ENCODE measurements at places on chromosomes 4 and X.

DNA sequence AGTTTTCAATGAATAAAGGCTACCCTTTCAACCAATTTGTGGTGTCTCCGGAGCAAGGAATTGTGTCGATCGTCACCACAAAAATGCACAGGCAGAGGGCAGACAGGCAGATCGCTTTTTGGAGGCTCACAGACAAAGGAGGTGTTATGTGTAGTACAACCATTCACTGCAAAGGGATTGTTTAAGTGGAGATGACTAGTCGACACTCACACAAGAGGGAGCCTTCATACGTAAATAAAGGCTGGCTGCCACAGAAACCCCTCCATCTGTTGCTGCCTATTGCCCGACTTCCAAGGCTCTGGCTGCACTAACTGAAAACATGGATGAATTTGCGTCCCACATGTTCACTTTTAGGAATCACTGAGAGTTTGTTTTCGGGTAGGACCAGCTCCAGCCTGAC, 281.1 kb downstream of the NKX6-1 start:
- DNase-seq = no peak

- DNase-seq = no peak
Observed at GRCh38 chr4:54005475-54005874, 58.9 kb downstream of the CHIC2 start.

DNA sequence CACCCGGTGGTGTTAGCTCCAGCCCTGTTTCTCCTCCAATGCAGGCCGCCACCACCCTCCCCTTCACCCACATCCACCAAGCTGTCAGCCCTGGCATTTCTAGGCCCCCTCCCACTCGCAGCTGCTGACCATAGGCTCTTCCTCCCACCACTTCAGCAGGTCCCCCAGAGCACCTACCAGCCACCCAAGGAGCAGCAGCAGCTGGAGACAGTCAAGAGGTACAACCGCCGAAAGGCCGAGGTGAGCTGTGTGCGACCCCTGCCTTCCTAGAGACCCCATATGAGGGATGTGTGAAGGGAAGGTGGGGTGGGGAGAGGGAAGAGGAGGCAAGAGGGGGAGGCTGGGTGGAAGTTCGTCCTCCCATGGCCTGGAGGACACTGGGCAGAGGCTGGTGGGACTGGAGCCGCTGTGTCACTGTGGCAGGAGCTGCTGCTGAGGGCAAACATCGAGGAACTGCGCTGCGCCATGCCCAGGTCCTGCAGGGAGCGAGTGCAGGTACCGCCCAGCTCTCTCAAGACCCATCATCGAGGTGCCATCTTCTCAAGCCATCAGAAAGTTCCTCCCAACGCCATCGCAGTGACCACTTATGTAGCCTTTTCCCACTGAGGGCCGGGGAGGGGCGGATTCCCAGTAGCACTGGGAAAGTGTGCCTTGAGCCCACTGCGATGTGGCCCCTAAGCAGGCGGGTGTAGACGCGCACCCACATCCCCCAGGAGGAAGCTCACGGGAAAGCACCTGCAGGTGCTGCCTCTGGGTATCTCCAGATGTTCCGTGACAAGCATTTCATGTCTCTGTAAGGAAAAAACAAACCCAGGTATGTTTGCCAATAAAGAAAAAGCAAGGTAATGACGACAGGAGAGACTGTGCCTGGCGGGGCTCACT, 19.2 kb upstream of the RNF4 start:
- DNase-seq = no peak

GRCh38 chr4:68883870-68884269, 67.7 kb downstream of the UGT2A3 start:
- no peak for DNase-seq

DNA sequence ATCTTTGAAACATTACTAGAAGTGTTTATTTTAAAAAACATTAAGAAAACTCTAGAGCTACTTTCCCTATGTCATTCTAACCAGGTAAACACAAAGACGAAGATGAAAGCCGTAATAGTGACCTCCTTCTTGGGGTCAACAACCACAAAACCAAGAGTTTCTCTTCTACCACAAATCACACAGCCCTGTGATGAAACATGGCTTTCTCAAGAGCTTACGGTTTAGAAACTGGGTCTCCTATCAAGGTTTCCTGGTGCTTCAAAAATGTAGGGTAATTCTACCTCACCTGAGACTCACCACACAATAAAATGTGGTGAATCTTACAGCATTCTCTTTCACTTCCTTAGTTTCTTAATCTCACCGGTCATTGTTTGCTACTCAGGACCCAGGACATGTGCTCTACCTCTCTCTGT, 50.9 kb downstream of the CORIN start:
- DNase-seq = no peak

DNA sequence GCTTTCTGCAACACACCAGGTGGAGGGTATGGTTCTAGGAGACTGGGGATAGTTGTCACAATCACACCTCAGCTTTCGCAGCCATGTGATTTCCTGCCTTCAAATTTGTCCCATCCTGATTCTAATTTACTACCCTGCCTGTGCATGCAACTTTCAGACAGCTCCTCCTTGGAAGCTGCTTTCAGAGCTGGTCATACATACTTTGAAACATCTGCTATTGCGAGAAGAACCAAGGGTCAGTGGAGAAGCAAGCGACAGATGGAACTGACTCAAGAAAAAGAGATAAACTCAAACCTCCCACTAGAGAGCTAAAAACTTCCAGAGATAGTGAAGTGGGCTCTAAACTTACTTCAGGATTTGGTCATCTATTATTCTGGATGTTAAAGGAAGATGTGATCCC, 381.7 kb upstream of the FGF13 start:
- no peak for DNase-seq

DNA sequence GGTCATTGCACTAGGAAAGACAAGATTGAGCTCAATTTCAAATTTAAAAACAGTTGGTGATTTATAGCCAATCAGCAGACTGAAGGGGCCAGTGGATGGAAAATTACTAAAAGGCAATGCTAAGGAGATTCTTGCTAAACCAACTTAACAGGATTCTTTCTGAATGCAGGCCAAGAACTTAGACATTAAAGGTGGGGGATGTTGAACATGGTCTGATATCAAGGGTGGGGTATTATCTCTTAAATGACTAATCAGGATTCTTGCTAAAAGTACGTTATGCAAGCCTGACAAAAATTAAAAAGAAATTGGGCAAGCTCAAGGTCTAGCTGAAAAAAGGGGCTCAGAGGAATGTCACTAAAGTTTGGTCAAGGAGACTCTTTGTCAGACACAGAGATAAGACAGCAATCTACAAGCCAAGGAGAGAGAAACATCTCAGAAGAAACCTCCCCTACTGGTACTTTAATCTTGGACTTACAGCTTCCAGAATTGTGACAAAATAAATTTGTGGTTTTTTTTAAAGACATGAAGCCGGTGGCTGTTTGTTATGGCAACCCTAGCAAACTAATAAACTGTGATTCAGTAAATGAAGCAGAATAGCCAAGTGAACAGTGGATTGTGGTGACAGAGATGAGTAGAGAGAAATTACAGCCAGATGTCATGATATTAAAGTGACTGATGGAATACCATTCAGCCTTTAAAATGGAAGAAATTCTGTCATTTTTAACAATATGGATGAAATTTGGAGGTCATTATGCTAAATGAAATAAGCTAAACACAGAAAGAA, 120.3 kb upstream of the KLHL4 start:
- DNase-seq = no peak

GRCh38 chr4:73066445-73066844, 3.1 kb downstream of the COX18 start:
- DNase-seq = no peak

GRCh38 chr4:39104255-39104654, 42.2 kb downstream of the KLHL5 start:
- no peak for DNase-seq

- DNase-seq = no peak
Observed at GRCh38 chr4:52658641-52659000, 480 bp downstream of the USP46 start.

All from caudate nucleus (tissue), 63 donors.